ENCODE measurements at places on chromosomes 2 and 18.

- no peak for DNase-seq
These were observed 59.7 kb downstream of the PTH2R start for GRCh38 chr2:208466151-208466919.

GRCh38 chr2:50975546-50975945, 56.4 kb downstream of the NRXN1 start:
- DNase-seq, result no peak

DNA sequence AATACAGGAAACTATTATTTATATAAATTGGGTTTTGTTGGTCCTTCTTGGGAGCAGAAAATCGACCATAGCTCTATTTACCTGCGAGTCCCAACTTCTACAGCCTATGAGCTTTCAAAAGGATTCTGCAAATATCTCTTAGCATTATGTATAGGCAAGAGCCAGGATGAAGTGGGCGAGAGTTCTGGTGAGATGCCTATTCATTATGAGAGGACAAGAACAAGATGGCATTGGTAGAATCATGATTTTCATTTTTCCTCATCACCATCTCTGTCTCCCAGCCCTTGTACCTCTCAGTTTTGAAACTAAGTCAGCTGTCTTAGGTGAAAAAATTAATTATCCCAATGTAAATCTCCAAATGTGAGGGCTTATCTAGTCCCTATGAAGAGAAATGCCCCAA, 25.0 kb downstream of the WIPF1 start:
- DNase-seq, result no peak

DNA sequence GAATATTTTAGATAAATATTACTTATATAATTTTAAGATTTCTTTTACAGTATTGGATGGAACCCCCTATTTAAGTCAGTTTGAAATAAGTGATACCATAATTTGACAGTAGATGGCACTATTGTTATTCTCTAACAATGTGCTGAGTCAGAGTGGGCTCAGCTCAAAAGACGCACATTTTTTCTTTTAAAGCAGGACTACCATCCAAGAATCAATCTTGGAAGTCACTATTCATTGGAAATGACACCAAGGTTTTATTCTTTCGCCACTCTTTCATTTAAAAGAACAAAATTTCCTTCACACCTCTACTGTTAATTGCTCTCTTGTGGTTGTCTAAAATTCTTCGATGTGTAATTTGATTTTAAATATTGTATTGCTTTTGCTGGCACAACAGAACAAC, 32.6 kb upstream of the SPAG16 start:
- no peak for DNase-seq

- DNase-seq, result no peak
These were observed 98.1 kb downstream of the SP3 start for GRCh38 chr2:173866874-173867618.

DNA sequence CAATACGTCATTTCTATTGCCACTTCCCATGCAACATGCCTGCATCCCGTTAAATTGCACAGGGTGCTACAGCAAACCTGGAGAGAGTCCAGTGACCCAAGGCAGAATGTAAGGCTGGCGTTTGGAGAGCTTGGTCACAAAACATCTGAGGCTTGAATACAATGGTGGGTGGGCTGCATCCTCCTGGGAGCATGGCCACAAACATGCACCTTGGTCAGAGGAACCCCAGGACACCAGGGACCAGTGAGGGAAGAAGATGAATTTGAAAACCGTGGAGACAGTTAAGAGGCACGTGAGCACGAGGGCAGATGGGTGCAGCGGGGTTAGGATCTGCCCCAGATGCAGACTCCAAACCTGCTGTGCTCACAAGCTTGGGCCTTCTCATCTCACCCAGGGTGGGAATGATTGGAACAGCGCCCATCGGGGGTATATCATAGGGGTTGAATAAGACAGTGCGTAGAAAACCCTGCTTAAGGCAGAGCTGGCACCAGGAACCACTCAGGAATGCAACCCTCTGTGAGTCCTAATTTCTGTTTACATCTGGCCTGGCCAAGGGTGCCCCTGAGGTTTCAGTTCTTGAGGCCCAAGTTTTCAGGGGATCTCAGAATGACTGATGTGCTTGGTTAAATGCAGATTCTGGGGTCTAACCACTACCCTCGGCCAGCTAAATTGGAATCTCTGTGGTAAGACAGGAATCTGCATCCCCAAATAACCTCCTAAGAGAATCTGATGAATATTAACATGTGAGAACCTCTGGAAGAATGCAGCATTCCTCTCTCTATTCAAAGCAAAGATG, 97.2 kb downstream of the ARL4C start:
- no peak for DNase-seq

GRCh38 chr2:75560768-75561565, at the start of gene EVA1A:
TSS of gene EVA1A (minus strand) at chr2:75560939. CDS start at chr2:75518140, 42,799 bp downstream.
- no peak for DNase-seq

DNA sequence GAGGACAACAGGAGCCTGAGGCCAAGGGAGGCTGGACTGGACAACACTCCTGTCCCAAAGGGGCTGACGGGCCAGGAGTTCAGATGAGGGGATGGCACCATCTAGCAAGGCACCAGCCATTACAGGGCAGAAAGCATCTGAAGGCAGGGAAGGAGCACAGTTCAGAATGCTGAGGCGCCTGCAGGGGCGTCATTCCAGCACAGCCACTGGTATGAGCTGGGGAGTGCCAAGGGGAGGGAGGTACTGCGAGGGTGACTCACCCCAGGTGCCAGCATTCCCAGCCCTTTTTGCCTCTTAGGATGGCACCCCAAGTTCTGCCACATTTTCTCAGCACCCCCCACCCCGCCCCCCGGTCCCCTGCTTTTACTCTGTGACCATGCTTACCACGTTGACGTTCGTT, 129.8 kb upstream of the EPAS1 start:
- DNase-seq, result no peak

DNA sequence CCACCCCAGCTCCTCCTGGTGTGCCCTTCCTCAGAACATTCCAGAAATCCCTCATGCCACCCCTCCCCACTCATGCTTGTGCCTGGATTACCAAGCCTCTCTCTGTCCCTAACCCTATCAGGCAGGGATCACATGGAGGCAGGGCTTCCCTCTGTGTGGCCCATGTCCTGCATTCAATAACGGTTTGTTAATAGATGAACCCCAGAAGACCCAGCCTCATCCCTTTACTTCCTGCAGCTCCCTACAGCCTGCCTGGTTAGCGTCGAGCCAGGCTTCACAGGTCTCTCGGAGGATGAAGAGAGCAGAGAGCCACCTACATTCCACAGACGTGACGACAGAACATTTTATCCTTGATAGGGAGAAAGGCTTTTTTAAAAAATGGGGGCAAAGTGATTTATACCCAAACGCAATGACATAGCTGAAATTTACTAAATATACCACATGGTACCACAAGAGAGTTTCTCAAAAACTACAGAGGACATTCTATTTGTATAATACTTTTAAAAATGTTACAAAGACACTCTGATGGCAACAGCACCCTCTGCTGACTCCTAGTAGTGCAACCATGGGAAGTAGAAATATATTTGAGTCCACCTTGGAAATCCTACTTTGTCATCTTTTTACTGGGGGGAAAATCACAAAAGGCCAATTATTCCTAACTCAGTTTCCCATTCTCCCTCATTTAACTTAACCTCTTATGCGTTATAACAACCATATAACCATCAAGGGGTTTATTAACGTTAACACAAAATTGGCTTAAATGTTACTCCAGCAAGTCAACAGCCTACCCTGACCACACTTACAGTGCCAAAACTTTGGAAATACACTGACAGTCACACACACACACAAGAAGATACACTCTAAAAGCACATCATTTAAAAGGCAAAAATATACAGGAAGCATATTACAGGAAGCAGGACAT, 30.7 kb downstream of the FBXO15 start:
- no peak for DNase-seq

- DNase-seq, result no peak
These were observed 564.0 kb upstream of the GCFC2 start for GRCh38 chr2:76274676-76275075.

- DNase-seq, result no peak
These were observed 282.8 kb downstream of the ZEB2 start for GRCh38 chr2:144237108-144237507.

DNA sequence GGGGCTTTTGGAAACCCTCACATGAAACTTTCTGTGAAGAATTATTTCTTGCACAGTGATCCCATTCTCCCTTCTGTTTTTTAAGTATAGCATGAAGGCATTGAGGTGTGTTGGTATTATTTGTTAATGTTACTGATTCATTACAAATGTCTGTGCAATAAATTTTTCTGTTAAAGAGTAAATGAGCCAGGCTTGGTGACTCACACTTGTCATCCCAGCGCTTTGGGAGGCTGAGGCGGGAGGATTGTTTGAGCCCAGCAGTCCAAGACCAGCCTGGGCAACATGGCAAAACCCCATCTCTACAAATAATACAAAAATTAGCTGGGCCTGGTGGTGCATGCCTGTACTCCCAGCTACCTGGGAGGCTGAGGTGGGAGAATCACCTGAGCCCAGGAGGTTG, 87.8 kb downstream of the KCTD18 start:
- DNase-seq, result no peak

- DNase-seq, result no peak
These were observed 506.6 kb downstream of the ERBB4 start for GRCh38 chr2:212032032-212032431.

DNA sequence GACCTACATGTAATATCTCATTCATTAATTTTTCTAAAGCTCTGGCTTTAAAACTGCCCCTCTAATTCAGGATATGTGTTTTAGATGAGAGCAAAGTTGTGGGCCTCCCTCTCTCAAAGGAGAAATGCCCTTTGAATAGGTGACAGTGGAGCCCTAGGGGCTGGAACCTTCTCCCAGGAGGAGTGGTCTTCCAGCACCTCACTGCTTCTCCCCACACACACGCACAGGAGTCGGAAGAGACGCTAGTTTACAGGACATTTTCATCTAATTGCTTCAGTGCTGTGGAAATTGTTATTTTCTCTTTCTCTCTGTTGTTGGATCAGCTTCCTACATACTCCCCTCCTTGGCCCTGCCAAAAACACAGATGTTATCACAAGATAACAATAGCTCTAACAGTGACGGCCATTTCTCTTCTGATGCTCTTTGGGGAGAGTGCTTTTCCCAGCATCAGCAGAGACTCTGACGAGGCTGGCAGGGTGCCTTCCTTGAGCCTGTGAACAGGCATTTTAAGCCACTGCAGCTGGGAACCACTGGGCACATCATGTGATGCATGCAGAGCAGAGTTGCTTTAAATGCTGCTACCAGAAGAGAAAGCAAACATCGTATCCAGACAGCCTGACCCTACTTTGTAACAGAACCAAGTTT, 209.4 kb upstream of the SP5 start:
- no peak for DNase-seq

DNA sequence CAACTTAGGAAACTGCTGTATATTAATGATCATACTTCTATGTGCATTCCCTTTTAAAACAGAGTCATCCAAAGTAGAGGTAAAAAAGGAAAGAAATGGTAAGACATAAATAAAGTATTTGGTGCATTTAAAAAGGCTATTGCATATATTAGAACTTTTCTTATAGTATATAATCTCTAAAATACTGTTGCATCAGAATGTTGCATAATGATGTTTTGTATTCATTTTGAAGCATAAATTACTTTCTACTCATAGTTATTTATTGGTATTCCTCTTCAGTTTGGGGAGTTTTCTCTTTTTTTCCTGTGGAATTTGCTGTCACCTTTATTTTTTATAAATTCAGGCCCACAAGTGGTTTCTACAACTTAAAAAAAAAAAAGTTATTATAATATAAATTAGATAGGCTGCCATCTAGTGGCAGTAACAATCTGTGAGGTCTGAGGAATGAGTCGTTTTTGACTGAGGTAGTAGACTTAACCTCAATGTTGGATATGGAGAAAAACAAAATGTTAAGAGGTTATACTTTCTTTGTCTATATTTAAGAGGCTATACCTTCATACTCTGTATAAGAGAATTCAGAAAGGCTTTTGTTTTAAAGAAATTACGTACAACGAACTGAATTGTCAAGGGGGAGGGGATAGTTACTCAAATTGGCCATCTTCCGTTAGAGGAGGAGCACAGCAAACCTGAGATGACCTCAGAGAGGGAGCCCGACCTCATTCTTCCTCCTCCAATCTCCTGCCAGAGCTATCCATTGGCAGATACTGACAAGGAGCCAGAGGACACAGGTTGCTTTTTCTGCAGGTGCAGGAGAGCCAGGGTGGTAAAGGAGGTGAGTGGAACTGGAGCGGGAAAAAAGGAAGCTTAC, 23.8 kb downstream of the ANKAR start:
- no peak for DNase-seq

DNA sequence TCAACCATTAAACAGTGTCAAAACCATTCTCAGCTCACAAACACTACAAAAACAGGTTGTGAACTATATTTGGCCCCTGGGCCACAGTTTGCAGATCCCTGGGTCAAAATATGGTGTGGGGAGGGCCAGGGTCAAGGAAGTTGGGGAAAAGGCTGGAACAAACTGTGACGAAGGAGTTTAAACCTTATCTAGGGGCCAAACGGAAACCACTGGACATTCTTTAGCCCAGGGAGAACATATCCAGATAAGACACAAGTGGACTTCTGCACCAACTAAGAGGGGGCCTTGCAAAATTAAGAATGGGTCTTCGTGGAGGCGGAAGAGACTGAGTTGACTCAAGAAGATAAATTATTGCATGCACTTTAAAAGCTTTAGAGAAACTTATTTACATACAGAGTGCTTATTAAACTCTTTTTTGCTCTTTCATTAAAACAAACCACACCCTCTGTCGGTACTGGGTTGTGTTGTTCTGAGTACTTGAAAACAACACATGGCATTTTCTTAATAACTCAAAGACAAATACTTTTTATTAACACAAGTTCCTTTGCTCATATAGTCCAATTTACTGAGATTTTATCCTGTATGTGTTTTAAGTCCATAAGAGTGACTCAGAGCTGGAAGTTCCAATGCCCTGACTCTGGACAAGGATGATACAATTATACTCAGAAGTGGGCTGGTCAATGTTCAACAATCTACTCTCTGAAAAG, 5.3 kb upstream of the ASAP2 start:
- no peak for DNase-seq
